ENCODE measurements at places on chromosomes 1 and 21.

GRCh38 chr1:160707236-160708064 is 4.2 kb downstream of the CD48 start:
- DNase-seq: no peak

DNA sequence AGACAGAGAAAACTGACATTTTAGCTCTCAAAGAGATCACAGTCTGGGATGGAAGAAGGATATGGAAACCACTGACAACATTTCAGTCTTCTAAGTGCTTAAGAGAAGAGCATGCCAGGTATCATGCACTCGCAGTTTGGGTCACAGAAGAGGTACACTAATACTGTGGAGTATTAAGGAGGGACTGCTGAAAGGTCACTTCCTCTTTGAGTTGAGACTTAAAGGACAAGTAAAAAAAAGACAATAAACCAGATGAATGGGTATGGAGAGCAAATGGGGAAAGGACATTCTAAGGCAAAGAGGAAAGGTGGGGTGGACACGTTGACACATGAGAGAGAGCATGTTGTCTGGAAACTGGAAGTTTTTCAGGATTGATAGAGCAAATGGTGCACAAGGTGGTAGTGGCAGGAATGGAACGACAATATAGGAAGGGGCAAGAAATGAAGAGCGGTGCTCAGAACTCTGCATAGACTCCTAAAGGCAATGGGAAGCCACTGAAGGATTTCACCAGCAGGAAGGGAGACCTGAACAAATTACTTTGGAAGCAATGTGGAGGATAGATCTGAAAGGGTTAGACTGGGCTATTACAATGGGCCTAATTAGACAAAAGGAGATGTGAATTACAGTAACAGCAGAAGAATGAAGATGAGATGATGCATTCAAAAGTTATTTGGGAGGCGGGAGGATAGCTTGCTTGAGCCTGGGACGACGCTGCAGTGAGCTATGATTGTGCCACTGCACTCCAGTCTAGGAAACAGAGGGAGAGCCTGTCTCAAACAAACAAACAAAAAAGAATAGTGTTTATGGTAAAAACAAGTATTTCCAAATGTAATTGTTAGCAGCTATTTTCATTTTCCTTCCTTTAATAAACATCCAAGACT is 11.1 kb downstream of the DIPK1A start:
- DNase-seq: no peak

DNA sequence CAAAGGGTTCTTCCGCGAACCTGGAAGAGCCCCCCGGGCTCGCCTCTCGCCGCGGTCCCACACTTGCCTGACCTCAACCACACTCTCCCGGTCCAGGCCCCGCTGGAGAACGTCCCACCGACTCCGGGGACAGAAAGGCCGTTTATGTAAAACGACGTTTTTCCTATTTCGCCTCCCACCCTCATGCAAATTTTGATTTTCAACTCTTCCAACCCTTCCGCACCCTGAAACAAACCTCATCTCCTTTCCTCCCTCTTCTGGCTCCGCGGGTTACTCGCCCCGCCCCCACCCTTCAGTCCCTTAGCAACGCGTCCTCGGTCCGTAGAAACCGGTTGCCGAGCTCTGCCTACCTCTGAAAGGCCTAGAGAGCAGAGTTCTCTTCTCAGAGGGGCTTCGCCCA is at the start of gene C1orf141:
Gene C1orf141 (minus strand): TSS at position 276 of the 400 bp plus-strand sequence. CDS start 7,730 bp downstream, outside the sequence.
- DNase-seq: no peak

DNA sequence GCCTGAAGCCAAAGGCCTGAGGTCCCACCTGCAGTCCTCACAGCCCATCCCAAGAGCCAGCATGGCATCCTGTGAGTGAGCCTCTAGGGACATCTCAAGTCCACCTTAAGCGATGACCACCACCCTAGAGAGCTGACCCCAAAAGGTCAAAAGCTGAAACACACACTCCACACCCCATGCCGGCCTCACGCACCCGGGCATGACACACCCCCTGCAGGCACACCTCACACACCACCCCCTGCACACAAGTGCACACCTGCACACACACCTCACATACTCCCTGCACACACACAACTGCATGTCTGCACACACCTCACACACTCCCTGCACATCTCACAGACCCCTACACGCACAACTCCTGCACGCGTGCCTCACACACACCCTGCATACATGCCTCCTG is 118.7 kb downstream of the NPHP4 start:
- no peak for DNase-seq

DNA sequence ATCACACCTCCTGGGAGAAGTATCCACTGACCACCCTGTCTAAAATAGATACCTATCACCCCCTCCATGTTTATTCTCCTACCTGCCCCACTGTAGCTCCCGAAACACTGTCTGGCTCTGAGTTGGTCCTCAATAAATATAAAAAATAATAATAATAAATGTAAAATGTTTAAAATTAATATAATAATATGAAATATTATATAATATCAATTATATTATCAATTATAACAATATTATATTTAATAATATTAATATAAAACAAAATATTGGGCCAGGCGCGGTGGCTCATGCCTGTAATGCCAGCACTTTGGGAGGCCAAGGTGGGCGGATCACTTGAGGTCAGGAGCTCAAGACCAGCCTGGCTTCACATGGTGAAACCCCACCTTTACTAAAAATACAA is 52.3 kb upstream of the TIAM1 start:
- DNase-seq: no peak

- DNase-seq: no peak
Observed at GRCh38 chr1:174448531-174448883, 743 bp downstream of the GPR52 start.

DNA sequence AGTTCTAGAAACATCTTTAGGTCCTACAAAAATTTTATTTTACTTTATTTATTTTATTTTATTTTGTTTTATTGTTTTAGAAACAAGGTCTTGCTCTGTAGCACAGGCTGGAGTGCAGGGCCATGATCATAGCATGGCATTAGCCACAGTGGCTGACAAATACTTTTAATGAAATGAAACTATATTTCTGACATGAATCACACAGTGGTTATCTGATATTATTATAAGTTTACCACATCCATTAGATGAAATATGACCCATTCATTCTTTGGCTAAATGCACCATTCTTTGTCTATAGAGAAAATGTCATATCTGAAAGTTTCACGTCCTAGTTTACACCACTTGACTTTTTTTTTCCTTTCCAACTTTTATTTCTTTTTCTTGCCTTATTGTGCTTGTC is 613.4 kb upstream of the ADAMTS5 start:
- no peak for DNase-seq

DNA sequence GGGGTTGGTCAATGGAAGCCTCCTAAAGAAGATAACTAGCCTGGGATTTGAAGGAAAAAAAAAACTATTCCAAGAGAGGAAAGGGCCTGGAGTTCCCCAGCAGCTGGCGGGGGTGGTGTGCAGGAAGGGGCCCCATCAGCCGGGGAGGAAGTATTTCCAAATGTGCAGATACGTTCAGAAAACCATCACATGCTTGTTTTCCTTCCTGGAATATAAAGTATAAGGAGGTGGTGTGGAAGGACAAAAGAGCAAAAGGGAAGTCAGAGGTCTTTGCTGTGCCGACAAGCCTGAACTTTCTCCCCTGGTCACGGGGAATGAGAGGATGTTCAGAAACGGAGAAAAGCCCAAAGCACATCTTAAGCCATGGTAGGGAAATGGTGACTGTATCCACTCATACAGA is 72.0 kb upstream of the BACE2 start:
- no peak for DNase-seq

DNA sequence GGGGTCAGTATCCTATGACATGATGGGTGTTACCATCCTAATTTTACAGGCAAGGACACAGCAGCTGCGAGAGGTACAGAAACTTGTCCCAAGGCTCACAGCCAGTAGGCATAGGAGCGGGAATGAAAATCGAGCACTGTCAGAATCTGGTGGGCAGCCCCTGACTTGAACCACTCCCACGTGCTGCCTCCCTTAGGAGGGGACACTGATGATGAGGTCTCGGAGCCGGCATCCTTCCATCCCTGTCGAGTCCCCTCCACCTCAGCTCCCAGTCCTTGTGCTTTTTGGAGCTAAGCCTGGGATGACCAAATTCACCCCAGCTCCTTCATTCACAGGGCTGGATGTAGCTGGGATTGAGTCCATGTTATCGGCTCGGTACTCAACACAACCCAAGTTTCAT is 49.0 kb downstream of the B3GALT5 start:
- DNase-seq: no peak

DNA sequence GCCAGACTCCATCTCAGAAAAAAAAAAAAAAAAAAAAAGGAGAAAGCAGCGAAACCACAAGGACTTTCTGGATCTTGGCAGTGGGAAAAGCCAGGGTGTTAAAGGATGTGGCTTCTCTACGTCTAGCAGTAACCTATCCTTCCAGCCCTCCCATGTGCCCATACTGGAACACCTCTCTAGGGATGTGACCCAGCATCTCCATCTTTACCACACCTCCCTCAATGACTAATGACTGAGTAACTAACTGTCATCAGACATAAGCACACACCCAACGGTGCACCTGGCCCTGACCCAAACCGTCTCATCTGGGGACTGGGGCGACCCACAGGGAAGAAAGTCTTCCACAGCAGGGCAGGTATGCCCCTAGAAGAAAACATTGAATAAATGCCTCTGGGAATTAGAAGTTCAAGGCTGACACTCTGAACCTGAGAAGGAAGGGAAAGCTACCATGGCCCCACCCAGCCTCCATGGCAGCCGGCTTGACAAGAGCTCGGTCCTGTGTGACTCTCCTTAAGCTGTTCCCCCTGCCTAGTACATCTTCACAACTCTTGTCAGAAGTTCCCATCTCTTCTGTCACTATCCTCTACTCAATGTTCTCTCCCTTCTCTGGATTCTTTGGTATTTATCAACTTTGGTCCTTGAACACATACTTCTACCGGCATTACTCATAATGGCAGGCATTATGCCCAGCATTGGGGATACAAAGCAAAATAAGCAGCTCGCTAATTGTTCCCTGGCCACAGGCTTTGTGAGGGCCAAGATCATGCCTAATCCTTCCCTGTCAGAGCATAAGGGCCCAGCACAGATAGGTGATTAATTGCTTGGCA is 14.8 kb upstream of the PAQR6 start:
- DNase-seq: no peak

- DNase-seq: peak; percentile 76
Observed at GRCh38 chr1:45326627-45327623, at the start of gene HPDL. Gene HPDL, plus strand, starts transcription at chr1:45326895. Its CDS starts 254 bp downstream, at chr1:45327149.

- no peak for DNase-seq
Observed at GRCh38 chr1:64155278-64155677, 48.1 kb upstream of the UBE2U start.

GRCh38 chr1:176559878-176560277 is 96.9 kb downstream of the PAPPA2 start:
- no peak for DNase-seq

DNA sequence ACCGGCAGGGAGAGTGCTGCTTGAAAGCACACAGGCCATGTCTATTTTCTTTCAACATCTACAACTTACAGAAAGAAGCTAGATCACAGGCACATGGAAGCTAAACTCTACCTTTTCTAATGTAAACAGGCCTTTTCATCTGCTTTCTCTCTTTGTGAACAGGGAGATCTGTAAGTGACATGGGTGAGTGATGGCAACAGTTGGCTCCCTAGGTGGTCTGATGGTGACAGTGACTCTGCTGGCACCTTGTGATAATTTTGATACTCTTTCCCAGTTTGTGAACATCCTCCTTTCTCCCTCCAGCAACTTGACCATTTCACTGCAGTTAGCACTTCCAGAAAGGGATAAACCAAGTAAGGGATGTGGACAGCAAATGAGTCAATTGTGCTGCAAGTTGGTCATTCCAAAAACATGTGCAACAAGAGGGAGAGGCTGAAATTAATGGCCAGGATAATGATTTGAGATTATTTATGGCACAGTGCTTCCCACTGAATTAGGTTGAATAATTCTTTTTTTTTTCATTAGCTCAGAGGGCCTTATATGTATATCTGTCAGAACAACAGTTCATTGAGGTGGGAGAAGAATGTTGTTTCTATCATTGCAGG is 89.5 kb downstream of the XCL2 start:
- no peak for DNase-seq

GRCh38 chr1:27147842-27148518 is 6.9 kb downstream of the SLC9A1 start:
- no peak for DNase-seq

- DNase-seq: no peak
Observed at GRCh38 chr1:248861616-248862015, 2.7 kb upstream of the ZNF692 start.

GRCh38 chr21:34846601-34847112 is 177.9 kb downstream of the CLIC6 start:
- no peak for DNase-seq

DNA sequence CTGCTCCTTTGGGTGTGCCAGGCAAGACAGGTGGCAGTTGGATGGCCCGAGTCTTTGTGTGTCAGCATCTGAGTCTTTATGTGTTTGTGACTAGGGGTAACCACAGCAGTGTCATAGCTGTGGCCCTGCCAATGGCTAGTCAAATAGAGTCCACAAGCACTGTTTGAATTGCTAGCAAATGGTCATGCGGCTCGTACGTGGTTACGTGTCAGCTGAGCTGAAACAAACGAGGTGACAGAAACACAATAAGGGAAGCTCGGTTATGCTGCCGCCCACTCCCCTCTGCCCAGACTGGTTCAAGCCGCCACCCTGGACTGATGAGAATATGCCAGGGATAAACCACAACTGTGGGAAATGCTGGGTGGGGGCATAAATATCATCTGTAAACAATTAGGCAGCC is 174.3 kb upstream of the LMO4 start:
- no peak for DNase-seq

DNA sequence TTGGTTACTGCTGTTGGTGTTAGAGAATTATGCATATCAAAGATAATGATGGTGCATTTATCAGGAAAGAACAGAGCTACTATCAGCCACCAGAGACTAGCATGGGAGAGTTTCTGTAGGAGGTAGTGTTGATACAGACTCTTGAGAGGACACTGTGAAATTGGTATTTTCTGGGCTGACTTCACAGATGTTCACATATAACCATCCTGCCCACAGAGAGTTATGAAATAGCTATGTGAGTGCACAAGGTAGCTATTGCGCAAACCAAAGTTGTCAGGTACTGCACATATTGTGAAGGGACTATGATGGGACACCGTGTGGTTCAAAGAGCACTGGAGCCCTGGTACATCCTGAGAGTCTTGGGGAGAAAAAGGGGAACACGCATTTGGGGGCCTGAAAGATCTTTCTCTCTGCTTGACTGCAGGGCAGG is 1.4 kb upstream of the TLCD4 start:
- no peak for DNase-seq

DNA sequence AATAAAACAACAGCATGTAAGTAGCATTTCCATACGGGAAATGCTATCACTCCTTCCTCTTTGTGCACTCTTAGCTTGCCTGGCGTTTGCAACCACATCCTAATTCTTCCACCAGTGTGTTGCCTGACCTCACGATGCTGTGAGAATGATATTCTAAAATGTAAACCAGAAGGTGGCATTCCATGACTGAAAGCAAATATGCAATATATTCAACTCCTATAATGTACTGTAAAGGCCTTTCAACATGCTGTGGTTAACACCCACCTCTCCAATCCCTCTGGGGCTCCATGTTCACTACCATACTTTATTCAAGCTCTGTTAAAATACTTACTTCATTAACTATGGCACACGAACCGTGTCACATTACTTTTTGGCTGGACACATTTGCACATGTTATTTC is 420.6 kb upstream of the DEPDC1 start:
- no peak for DNase-seq

GRCh38 chr1:89973471-89974127 is 21.3 kb upstream of the ZNF326 start:
- no peak for DNase-seq

- DNase-seq: no peak
Observed at GRCh38 chr1:176325664-176326063, 118.6 kb upstream of the COP1 start.

Measured in T-helper 2 cell (primary cell).